Fibroblast of upper back skin (primary cell): ENCODE measurements at places on chromosomes 3 and 15.

- no peak for DNase-seq
These were observed 546.4 kb upstream of the PPP2R3A start for GRCh38 chr3:135419155-135419554.

GRCh38 chr3:153357436-153357835, 195.4 kb downstream of the RAP2B start:
- DNase-seq = no peak

DNA sequence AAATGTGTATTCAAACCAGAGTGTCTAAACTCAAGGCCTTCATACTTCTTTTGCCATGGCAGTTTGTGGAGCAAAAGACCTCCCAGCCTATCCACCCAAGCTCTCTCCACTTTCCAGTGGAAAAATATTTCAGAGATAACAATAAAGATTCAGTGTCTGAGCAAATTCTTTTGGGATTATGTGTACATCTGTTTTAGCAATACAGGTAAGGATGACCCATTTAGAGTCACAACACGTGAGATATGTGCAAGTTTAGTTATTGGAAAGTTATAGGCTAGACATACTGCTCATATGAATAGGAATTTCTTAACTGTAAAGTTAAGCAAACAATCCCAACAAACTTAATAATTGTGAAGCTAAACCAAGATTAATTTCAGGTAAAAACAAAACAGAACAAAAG, 174.5 kb upstream of the LRIG1 start:
- peak; percentile 71 for DNase-seq

DNA sequence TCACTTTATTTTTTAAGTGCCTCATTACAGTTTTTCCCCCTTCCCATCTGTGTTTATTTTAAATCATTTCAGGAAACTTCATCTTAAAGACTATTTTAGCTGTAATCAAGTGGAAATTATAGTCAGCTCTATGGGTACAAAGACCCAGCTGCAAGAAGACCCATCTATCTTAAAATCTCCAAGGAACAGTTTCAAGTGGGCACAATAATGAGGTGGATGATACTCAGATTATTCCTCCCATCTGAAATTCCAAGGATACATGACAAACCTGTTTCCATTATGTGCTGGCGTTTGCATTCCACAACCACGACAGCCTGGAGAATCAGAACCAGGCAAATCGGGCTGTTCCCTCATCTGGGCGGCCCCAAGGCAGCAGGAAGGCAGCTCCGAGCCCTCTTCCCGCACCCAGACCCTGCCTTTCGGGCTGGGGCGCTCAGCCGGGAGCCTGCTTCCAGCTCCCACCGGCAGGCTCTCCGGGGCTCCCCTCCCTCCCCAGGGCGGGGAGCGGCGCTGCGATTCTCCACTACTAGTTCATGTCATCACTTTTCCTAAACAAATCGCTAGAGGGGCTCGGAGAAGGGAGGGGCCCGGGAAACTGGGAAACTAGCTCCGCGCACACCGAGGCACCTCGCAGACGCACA, at the start of gene MGLL:
MGLL (minus strand) TSS at position 475 of the 641 bp plus-strand sequence; CDS start at position 278, 197 bp downstream.
- peak; percentile 56 for DNase-seq

DNA sequence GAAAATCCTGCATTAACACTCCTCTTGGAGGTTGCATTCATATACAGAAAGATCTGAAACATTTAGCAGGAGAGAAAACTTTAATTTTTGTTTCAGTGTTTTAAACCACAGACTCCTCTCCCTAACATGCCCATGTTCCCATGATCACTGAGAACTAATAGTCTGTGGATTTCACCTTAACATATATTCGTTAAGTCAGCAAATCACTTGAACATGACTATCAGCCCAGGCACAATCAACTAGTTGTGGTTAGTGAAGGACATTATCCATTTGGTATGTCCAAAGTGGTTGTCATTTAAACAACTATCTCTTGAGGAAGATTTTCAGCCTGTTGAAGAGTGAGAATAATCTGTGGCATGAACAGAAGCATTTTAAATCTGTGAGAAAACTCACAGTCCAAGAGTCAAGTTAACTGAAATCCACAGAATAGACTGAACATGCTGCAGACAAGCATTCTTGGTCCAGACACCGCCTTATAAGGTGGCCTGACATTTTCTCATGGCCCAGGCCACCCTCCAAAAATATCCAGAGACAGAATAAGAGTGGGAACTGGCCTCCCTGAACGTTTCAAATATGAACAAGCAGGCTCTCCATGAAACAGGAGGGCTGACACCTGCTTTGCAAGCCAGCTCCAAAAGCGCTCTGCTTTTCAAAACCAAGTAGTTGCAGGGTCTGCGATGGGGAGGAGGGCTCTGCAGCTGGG, 39.9 kb upstream of the ADCY5 start:
- no peak for DNase-seq

DNA sequence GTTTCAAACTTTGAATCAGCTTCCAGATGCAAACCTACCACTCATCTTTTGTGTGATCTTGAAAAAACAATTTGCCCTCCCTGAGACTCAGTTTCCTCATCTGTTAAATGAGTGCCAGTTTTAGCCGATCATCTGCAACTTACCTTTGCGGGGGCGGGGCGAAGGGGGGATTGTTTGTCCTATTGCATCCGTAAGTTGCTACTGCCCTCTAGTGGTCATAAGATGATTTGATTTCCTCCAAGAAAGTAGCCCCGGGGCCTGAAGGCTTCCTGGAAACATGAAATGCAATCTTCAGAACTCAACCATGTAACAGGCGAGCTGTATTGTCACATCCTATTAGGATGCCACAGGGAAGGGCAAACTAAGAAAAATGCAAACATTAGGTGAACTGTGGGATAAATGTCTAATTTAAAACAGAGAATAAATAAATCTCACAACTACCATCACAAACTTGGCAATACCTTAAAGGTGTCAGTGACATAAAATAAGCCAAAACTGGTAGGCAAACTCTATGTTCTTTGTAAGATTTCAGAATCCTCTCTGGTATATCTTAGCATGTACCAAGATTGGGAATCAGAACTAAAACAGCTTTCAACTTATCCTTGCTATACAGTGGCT, 63.5 kb upstream of the CLDN18 start:
- peak; percentile 63 for DNase-seq

GRCh38 chr15:78049691-78050440, 27.6 kb downstream of the TBC1D2B start:
- DNase-seq = peak; percentile 91

GRCh38 chr3:113834983-113835382, 3.6 kb upstream of the GRAMD1C start:
- peak; percentile 3 for DNase-seq

- peak; percentile 85 for DNase-seq
These were observed at the start of gene STT3B for GRCh38 chr3:31532587-31533168. STT3B (plus strand) TSS chr3:31532925; CDS start chr3:31532999, 74 bp downstream.

DNA sequence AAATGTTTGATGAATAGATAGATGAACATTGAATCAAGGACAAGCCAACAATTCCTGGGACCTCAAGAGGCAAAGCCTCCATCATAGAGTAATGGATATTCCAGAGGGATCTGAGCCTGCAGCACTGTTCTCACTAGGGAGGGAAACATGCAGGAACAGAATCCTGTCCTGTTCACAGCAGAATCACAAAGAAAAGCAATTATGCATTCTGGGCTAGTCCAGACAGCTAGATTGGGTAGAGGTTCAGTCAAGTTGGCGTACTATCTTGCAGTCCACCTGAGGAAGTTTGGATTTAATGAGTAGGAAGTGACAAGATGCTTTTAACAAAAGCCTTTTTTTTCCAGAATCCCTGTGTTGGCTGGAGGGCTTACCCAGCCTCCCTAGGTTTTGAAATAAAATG, 314.5 kb upstream of the SEMA6D start:
- no peak for DNase-seq

GRCh38 chr3:134650431-134651346, at the start of gene KY:
KY (minus strand) TSS chr3:134651022; CDS start chr3:134650960, 62 bp downstream.
- peak; percentile 25 for DNase-seq

DNA sequence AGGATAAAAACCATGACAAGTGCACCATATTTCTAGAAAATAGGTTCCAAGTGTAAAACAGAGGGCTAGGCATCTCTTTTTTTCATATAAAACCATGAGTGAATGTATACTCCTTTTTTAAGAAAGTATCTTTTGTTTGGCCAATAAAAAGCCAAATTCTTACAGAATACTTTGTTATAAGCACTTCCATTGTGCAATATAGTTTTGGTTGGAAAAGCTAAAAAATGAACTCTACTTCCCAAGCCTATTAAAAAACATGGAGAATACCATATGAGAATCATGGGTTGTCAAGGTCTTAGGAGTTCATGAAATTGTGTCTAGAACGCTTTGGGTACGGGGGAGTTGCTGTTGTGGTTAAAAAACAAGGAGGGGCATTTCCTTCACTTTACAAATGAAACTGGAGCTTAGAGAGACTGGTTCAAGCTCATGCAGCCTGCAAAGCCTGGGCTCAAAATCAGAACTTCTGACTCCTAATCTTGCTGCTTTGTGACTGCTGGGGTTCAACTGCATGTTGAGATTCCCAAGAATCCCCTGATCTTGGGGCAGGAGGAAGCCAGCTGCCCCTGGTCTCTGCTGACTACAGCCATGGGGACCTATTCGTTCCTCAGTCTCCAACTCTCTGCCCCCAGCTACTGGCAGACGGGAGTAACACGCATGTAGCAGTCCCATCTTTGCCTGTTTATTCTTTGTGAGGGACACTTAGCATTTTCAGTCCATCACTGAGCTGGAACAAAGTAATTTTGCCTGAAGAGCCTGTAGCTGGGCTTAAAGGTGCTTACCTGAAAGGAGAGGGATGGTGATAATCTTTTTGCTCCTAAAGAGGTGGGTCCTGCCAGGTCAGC, 229.1 kb downstream of the CHST2 start:
- DNase-seq = no peak

GRCh38 chr3:150252462-150252861, 155.6 kb upstream of the TSC22D2 start:
- no peak for DNase-seq

- DNase-seq = peak; percentile 98
These were observed 6.9 kb upstream of the IL16 start for GRCh38 chr15:81189583-81190283.

- DNase-seq = no peak
These were observed 1.3 kb downstream of the TRANK1 start for GRCh38 chr3:36943601-36944000.

DNA sequence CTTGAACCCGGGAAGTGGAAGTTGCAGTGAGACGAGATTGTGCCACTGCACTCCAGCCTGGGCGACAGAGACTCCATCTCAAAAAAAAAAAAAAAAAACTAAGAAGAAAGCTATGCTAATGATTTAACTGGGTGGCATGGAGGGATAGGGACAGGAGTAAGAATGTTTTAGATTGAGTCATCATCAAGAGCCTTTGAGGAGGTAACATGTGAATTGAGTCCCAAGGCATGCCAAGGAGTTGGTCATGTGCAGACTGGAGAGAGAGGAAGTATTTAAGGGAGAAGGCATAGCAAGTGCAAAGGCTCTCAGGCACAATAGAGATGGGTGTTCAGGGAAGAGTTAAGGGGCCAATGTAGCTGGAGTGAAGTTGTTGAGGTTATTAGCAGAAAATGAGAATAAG, 9.1 kb downstream of the BNC1 start:
- no peak for DNase-seq

- DNase-seq = peak; percentile 26
These were observed 453.9 kb downstream of the LPP start for GRCh38 chr3:188607805-188608315.

DNA sequence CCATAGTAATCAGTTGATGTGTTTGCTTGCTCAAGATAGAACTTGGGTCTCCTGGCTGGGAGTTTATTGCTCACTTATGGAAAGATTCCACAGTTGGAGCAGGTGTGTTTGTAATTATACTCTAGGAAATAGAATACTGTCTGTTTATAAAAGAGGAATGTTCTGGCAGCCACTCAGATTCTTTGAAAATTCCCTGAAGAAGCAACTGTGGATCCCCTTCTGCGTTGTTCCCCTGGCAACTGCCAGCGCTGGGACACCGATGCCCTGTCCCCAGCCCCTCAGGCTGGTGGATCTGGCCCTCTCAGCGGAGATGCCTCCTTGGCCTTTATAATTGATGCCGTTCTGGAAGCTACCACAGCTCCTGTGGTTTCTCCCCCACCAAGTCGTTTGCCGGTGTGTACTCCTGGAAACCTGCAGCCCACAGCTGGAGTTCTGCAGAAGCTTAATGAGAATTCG, 225.9 kb downstream of the ITPR1 start:
- DNase-seq = peak; percentile 76

- peak; percentile 90 for DNase-seq
These were observed 106.6 kb downstream of the TOP2B start for GRCh38 chr3:25558121-25558520.

- no peak for DNase-seq
These were observed 25.0 kb downstream of the TBC1D2B start for GRCh38 chr15:78052545-78052944.

- DNase-seq = no peak
These were observed 362.1 kb downstream of the EPHB1 start for GRCh38 chr3:135157045-135157740.

GRCh38 chr3:189631409-189631808, 220 bp downstream of the TP63 start:
- no peak for DNase-seq

DNA sequence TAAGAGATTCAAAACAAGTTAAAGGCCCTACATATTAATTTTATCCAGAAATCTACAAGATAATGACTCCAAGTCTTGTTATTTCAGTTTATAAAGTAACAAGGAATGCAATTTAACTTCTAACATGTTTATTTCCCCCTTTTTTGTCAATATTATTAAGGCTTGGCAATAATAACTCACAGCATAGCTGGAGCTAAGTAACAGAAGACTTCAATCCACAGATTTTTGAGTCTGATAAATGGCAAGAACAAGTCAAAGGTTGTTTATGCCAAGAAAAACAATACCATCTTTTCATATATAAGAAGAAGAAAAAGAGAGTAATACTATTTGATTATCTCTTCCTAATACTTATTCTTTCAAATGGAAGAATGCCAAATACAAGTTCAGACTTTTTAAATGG, 631.0 kb upstream of the CCDC54 start:
- no peak for DNase-seq

- DNase-seq = no peak
These were observed 116.7 kb downstream of the ADCY5 start for GRCh38 chr3:123332124-123332641.

DNA sequence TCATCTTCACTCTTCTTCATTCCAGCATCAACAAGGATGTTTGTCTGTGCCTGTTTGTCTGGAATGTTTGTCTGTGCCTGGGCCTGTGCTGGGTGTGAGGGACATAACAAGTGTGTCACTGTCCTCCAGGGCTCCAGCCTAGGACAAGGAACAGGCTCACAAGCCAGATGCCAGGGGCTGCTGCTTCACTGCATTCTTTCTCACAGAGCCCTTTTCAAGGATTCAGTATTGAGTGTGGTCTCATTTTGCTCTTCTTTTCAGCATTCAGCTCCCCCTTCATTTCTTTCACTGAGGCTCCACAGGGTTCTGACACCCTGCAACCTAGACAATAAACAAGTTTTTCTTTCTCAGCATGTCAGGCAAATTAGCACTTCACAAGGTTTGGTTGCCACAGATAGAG, 43.6 kb upstream of the KY start:
- DNase-seq = no peak

- peak; percentile 71 for DNase-seq
These were observed 122.6 kb downstream of the ARNT2 start for GRCh38 chr15:80526556-80527340.

DNA sequence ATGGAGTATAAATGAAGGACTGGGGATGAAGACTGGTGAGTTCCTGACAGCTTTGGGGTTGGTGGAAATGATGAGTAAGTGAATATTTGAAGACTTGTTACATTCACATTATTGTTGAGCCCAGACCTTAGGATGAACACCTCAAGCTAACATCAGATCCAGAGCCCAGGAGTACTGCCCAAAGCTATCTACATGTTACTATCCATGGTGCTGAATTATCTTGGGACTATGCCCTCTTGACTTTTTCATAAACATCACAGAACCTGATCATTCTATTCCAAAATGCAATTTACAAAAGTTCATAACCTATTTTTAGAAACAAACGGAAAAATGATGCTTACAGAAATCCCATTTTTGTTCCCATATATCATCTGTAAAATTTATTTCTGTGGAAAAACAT, 613.3 kb downstream of the TUSC7 start:
- peak; percentile 27 for DNase-seq
